Stimulated activated CD8-positive, alpha-beta memory T cell treated with anti-CD3 and anti-CD28 coated beads, Interleukin-7, amount 100 ng/mL, for 1 hour (primary cell): ENCODE measurements at places on chromosomes 2 and 18.

- no peak for DNase-seq
These were observed 10.1 kb downstream of the BAZ2B start for GRCh38 chr2:159606287-159606686.

DNA sequence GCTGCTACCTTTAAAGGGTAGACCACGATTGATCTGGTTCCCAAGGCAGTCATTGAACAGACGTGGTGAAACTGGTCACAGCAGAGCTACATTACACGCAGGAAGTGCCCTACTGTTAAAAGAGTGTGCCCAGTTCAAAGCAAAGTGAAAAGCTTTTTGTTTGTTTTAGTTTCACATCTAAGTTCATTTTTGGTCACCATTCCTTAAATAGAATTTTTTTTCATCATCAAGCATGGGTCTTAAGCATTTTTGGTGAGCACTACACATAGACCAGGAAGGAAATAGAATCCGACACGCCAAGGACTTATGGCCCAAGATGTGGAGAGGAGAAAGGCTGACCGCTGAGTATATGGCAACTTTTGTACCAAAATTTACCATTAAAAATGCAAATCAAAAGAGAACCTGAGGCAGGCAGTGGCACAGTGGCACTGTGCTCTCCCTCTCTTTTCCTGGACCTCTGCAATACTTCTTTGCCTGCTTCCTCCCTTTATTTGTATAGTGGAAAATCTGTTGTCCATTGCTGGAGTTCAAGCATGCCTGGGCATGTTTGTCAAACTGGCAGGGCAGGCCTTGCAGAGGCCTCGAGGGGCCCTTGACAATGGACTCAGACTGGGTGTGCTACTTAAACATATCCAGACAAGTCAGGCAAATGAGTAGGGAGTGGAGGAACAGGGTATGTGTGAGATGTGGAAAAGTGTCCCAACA is 42.6 kb upstream of the HNRNPA3 start:
- no peak for DNase-seq

- DNase-seq, result no peak
These were observed 66.3 kb upstream of the NABP1 start for GRCh38 chr2:191611614-191612013.

DNA sequence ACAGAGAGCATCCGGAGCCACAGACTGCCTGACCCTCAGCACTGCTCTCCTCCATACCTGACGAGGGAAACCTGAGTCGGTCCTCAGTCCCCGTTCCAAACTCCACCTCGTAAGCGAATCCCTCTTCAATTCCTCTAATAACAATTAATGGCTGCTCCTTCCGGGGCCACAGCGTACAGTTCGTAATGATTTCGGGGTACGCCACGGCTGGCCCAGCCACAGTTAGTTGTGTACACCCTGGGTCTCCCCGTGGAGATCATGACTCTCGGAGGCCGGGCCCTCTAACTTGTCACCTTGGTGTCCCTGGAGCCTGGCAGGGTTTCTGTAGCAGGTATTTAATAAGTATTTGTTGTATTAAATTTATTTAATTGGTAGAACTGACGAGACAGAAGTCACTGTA is 121.5 kb downstream of the EIPR1 start:
- no peak for DNase-seq

- DNase-seq, result no peak
These were observed 131.1 kb downstream of the DSEL start for GRCh38 chr18:67385455-67385854.

DNA sequence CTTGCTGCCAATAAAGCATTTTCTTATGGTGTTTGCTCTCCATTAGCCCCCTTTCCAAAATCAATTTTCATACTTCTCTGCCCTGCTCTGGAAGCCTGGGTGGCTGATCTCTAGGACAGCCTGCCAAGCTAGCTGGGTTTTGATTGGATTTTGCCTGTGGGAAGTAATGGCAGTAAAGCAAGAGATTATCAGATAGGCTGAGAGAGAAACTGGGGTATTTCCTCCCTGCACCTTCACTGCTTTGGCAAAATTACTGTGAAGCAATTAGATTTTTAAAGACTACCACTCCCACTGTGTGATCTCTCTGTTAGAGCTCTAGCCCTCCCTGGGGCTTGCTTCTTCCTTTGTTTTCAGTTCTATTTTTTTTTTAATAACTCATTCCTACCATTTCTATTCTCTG is 223.8 kb downstream of the DLGAP1 start:
- no peak for DNase-seq

GRCh38 chr2:128984081-128984480 is 665.4 kb upstream of the HS6ST1 start:
- no peak for DNase-seq

- no peak for DNase-seq
These were observed 86.1 kb upstream of the UPP2 start for GRCh38 chr2:158015428-158016076.

- DNase-seq, result no peak
These were observed 409.9 kb downstream of the CPS1 start for GRCh38 chr2:210966330-210966729.

DNA sequence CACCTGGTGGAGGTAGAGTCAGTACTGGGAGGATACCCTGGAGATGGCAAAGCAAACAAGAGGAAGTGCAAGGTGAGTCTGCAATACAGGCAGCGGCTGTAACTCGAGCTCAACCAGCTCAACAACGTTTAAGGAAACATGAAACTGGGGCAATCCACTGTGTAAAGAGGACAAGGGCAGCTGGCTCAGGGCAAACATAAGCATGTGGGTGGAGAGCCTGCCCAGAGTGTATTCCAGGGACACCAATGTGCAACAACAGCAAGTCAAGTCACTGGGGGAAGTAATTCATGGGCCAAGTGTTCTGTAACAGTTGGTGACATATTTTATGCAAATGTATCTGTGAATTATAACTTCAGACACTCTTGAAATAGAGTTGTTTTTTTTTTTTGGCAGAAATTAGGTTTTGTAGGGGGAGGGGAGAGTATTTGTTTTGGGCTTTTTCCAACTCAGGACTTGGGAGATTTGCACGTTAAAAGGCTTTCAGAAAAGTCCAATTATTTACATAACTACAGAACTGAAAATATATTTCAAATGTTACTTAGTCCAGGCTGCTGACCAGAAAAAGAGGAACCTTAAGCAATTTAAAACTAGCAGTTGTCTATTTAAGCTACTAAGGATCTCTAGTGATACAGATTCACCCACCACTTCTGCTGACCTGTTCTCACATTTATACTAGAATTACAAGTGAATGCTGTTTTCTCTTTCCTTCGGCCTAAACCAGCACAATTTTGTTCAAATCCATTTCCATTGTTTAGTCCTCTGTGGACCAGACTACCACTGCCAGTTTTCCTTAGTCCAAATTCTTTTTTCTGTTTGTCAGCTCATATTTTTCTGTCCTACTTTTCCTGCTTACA is 18.6 kb downstream of the NRXN1 start:
- DNase-seq, result no peak

DNA sequence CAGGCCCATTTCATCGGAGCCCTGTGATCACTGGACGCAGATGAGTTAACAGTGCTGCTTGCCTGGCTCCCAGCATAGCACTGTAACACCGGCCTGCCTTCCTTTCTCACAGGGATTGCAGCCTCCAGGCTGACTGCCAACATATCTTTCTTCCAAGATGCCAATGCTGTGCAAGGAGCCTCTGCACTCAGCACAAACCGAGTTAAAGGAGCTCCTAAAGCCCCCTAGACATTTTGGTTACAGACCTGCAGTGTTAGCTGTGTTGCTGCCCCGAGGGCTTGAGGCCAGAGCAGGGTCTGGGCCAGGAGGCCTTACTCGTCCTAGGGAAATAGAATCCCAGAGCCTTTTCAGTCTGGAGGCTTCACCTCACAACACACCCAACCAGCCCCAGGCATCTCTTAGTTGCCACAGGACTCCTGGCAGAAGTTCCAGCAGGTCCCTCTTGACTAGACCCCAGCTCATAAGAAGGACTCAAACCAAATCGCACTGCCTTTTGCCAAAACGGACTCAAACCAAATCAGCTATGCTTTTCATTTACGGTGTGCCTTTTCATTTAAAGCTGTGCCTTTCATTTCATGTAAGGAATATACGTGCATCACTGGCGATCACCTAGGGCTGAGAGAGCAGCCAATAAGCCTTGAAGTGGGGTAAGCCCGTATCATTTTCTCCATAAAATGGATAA is 58.4 kb upstream of the EML4 start:
- DNase-seq, result no peak

DNA sequence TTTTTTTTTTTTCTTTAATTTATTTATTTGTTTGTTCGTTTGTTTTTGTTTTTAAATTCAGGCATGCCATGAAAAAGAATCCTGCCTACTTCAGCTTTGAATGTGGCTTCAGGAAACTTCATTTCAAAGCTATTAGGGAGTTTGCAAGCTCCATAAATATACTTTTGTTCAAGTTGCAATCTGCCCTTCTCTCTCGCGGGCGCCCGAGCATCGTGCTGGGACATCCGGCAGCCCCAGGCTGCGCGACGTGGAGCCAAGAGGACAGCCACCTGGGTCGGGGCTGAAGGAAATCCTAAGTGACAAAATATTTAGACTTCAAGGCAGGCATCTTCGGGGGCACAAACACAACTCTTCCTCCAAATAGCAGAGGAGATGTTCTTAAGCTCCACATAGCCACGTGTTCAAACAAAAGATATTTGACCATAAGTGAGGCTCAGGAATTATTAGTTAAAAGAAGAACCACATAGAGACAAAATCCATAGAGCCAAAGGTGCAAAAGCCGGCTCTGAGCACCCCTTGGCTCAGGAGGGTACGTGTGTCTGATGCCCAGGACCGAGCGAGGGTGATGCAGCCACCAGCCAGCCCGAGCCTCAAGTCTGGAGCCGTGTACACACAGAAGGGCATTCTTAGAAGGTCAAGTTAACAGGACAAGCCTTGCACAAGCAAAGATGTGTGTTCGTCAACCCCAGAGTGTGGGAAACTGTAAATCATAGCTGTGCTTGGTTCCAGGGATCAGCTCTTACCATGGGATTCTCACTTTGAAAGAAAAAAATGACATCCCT is 256.5 kb upstream of the SALL3 start:
- DNase-seq, result no peak

DNA sequence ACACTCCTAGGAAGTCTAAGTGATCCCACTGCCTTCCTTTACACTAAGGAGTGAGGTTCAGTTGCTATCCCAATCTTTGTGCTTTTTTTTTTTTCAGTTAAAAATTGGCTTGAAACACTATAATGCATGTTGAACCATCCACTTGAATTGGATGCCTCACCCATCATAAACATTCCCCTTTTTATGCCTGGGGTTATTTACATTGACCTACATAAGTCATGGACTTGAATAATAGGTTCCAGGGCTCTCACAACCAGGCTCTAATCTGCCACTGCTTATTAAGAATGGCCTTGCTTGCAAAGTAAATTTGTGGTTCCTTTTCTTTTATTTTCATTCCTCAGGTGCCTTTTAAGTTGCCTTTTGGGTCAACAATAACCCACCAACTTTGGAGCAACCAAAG is 236.1 kb upstream of the MEIS1 start:
- no peak for DNase-seq

- no peak for DNase-seq
These were observed 94.3 kb upstream of the CELF4 start for GRCh38 chr18:37659906-37660305.

DNA sequence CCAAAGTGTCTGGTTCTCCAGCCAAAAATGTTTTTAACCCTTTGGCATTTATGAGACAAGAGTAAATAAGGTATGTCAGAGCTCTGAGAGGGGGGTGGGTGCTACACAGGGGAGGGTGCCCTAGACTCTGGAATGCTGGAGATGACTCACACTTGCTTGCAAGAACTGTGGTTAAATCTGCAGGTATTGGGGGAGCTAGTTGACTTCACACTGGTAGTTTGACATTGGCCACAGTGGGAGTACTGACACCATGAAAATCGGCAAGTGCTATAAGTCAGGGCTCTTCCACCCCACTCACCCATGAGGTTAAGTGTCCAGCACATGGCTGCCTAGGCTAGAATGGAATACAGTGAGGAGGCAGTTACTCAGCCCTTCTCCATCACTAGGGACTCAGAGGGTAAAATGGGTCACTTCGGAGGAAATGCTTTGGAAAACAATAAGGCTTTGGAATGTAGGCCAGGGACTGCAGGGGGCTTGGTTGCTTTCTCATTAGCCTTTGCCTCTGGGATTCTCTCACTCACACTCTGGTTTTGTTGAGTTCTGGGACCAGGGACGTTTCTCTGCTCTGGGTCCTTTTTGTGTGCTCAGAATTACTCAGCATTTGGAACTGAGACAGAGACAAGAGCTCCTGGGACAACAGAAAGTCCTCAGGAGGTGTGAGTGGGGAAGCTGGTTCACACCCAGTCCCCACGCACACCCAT is 91.6 kb downstream of the ACKR3 start:
- no peak for DNase-seq

GRCh38 chr2:148936857-148937450 is 61.9 kb downstream of the KIF5C start:
- no peak for DNase-seq

DNA sequence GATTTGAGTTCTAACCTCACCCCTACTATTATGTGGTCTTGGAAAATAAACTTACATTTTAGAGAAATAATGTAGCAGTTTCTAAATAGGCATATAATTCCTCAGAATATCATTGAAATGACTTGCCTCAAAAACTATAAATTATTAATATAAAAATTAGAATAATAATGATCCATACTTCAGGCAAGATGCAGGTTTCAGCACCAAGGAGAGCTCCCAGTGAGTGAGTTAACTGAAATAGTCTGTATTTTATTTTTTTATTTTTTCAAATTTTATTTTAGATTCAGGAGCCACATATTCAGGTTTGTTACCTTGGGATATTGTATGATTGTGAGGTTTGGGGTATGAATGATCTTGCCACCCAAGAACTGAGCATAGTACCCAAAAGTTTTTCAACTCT is 472.2 kb upstream of the DCC start:
- DNase-seq, result no peak

DNA sequence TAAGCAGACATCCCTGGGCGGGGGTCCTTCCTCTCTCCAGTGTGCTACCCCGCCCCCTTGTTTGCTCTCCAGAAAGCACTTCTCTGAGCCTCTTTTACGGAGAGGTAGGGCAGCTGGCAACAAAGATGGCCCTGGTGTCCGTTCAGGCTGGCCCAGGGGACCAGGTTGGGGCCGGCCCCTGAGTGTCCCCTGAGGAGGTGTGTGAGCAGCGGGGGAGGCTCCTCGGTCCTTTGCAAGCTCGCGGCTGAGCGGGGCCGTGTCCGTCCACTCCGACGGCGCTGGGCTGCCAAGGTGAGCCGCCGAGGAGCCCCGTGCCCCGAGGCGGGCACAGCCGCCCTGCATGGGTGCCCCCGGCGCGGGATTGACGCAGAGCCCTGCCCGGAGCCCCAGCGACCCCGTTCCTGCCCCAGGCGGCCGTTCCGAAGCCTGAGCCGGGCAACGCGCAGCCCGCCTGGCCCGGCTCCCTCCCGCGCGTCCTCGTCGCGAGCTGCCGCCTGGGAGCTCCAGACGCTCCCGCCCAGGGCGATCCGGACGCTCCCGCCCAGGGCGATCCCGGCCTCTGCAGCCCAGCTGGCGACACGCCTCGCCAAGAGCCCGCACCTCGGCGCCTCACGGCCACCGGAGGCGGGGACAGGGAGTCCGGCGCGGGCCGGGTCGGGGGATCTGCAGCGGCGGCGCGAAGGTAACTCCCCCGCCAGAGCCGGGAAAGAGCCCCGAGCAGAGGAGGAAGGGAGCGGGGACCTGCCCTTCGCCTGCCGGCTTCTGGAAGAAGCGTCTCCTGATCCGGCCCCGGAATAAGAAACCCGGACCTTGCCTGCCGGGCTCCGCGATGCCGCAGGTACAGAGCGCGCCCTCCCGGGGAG is at the start of gene PROKR1:
TSS of gene PROKR1 (plus strand) at position 569 of the 863 bp plus-strand sequence. CDS start 2,243 bp downstream, outside the sequence.
- no peak for DNase-seq
